ENCODE measurements at places on chromosomes 2 and 18.

DNA sequence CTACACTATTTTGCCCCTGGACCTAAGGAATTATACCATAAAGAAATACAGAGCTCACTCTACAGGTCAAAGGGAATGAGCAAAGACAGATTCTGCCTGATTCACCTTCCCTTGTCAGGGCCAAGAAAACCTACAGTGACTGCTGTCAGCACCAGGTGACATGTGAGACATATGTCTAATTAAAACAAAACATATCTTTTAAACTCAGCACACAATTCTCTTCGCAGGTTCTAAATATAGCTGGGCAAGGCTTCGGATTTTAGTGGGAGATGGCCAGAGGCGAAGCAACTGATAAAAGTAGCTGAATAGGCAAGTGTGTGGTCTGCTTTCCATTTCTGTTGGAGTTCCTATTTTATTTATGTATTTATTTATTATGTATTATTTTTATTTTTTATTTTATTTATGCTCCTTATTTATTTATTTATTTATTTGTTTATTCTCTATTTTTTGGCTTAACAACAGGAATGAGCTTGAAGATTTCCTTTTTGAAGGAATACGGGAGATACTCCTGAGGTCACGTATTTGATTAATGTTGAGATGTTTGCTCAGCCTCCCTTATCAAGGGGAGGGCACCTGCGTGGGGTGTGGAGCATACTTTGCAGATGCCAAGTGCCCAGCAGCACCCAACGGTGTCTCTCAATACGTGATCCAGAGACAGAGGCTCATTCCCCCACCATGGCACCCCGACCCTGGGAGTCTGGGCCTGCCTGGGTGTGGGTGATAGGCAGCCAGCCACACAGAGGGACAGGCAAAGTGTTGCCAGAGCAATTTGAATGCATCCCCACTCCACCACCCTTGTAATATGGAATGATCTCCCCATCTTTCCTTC is 141.8 kb downstream of the RNF152 start:
- no peak for DNase-seq

- no peak for DNase-seq
These were observed 203.5 kb downstream of the CYP26B1 start for GRCh38 chr2:71944183-71944550.

GRCh38 chr2:62845256-62845655 is 139.7 kb downstream of the EHBP1 start:
- DNase-seq = no peak

DNA sequence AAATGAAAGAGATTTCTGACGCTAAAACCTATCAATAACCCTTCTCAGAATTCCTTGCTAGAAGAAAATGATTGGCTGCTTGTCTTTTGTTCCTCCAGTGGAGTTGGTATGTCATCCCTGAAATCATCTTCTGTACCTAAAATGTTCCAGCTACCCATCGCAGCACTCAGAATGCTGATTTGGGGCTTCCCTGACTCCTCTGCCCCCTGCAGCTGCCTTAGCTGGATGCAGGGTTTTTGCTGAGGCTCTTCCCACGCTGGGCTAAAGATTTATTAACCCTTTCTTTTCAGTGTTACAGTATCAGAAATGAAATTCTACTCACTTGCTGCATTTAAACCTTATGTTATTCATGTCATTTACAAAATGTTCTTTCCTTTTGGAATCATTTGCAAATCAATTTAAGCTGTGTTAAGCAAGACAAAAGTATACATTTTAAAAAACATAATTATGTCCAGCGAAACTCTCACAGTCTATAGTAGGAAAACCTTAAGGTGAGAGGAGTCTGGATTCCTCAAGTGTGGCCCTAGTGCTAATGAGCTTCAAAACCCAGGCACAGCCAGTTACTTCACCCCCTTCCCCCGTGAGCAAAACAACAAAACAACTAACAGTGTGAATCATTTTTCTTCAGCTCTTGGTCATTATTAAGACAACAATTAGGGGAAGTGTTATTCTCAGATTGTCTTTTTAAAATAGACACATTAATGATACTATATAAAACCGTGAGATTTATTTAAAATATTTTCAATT is 32.8 kb downstream of the PKP4 start:
- DNase-seq = no peak

DNA sequence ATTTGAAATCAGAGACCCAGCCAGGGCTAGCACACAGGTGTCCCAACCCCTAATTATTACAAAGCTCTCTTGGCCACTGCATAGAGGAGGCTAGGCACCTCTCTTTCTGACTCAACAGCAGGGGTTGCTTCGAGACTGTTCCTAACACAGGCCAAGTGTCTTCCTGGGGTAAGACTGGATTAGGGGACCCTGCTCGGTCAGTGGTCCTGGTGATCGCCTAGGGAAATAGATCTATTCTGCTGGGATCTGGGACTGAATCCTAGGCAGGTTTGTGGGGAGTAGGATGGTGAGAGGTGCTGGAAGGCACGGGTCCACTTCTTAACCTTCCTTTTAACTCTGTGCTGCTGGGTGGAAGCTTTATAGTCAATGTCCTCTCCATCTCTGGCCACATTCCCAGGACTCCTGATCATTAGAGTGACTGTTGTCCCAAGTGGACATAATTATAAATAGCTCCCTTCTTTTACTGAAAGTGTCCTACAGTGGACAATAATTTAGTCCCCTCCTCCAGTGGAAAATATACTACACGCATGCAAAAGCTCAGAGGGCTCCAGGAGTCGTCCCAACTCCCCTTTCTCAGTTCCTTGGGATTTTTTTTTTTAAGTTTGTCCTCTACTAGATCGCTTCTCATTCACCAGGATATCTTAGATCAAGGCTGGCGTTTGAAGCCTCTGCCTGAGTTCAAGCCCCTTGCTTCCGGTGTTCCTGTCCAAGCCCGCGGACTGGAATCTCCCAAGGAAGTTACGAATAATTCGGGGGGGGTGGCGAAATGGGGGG is 1.3 kb upstream of the TRIB2 start:
- DNase-seq = no peak

DNA sequence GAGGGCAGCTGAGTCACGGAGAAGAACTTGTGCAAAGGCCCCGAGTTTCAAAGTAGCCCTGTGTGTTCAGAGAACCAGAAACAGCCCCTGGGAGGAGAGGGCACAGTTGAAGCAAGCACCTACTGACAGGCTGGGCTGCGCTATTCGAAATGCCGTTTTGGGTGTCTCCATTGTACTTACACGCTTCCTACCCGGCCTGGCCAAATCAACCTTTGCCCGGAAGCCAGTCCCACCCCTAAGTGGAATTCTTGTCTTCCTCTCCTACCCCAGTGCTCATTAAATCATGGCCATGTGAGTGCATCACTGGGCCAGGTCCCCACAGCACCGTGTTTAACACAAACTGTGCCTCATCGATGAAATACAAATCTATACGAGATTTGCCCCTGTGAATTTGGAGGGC is 6.0 kb downstream of the DIPK1C start:
- DNase-seq = no peak

DNA sequence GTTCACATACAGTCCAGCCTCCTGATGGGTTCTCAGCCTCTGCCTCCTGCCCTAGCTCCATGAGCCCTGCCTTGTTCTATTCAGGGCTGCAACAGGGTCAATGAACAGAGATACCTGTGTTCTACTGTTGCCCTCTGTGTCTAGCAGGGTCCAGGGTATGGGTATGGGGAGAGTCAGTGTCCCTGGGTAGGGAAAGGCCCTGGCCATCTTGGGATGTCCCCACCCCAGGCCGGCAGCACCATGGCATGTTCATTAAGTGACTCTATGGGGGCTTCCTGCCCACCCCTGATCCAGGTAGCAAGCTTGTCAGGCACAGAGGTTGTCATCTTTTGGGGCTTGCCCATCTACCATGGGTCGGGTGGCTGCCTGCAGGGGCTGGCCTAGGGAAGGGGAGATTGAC is 13.5 kb downstream of the PDE11A start:
- no peak for DNase-seq

DNA sequence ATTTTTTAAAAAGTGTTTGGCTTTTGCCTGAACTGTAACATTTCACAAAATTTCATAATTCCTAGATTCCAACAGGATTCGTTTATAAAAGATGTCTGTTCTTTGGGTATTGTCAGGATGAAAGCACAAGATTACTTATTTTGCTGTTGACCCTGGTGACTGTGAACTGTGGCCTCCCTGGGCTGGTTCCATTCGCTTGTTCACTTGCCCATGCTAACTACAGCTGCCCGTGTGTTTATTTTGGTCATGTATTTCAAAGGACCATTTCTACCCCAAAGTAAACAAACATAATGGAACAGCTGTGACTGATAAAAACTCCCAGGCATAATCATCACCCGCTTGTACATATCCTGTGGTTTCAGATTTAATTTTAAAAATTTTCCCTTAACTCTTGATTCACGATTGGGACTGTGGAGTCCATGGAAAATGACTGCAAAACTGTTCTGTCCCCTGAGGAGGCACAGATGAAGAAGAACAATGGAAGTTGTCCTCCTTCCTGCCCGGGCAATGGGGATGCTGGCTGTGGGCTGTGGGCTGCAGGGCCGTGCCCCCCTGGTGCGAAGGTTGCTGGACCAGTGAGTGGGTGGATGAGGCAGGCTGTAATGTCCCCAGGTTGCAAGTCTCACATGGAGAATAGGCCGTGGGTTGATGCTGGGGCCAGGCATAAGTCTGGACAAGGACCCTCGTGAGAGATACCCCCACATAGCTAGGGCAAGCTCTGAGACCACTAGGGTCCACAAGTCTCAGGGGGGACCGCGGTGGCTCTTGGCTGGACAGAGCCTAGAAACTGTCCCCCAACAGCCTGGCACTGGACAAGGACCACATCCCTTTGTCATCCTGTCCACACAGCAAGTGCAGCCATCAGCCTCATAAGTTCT is 28.9 kb upstream of the HDAC4 start:
- no peak for DNase-seq
